ENCODE measurements at places on chromosomes 7 and 10.

- DNase-seq = no peak
Measured at GRCh38 chr7:66964411-66964810, 31.0 kb downstream of the SBDS start.

DNA sequence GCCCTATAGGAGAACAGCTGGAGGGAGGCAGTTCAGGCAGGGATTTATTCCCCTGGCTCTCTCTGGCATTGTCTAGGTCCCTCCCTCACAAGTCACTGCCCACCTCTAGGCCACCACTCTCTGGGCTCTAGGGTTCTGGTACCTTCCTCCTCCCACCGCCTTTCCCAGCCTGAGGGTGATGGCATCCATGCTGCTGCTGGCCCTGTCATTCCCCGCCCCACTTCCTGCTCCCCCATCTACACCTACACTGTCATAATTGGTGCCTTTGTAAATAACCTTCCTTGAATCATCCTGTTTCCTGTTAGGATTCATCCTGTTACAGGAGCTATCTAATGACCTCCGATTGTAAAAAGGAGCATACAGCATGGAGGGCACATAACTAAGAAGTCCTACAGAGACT, 303.3 kb upstream of the COBL start:
- no peak for DNase-seq

DNA sequence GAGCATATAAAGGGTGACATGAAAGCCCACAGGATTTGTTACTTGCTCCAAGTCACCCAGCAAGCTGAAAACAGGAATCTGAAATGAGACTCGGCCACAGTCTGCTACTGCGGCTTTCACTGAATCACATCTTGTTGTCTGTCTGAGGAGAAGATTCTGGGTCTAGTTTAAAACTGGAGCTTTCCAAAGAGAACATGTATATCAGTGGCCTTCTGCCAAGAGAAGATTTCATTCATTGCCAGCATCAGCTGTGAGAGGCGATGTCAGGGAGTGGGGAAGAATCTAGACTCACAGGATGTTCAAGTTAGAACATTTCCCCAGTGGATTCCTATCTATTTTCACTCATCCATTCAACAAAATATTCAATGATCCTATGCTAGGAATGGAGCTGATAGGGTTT, 122.8 kb downstream of the GALNT17 start:
- DNase-seq = no peak

- no peak for DNase-seq
Measured at GRCh38 chr10:105154736-105155135, 513.6 kb downstream of the SORCS3 start.

DNA sequence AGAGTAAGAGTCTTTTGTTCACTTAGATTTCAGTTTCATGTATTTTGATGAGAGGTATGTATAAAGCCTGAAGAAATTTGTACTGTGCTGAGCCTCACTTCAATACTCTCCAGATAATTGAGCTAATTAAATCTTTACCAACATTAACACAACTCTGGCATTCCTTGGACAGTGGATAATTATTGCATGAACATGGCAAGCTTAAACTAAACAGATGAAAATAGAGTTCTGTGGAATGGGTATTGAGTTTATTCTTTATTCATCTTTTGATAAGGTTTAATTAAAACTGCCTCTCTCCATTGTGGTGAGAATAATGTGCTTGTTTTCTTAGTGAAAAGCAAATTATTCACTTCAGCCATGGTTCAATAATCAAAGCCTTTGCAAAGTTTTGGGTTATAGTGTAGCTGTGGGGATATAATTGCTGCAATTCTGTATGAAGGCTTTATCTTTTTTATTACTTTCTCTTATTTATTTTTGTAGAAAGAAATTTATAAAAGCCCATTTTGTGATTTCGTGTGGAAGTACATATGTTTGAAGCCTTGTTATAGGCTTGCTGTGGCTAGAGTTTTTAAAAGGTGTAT, 126.4 kb upstream of the FZD1 start:
- DNase-seq = no peak

DNA sequence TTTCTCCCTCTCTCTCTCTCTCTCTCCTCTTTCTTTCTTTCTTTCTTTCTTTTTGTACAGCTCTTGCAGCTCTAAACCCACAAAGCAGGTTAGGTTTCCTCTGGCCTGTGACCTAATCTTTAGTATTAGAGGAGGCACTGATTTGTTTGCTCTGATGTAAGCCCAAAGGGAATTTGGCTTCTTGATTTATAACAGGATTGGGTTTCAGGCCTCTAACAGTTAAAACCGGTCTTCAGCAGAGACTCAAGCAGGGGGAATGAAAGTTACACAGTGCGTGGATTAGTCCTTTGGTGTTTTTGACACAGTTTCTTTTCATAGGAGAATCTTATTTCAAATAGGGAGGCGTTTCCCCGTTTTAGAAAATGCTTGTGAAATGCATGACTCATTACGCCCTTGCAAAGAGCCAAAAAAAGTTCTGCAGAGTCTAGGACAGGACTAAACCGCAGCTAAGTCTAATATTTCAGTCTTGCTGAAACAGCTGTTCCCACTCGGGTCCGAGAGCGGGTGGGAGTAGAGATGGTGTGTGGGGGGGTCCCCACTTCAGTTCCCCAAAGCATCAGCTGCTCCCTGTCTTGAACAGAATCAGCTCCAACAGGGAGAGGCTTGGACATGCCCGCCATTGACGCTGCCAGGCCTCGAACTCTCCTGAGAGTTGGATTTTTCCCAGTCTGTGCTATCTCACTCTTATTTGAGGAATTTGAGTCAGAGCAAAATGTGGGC, 296.5 kb upstream of the PITRM1 start:
- DNase-seq = no peak

- DNase-seq = no peak
Measured at GRCh38 chr7:77631820-77632219, 64.4 kb upstream of the RSBN1L start.

DNA sequence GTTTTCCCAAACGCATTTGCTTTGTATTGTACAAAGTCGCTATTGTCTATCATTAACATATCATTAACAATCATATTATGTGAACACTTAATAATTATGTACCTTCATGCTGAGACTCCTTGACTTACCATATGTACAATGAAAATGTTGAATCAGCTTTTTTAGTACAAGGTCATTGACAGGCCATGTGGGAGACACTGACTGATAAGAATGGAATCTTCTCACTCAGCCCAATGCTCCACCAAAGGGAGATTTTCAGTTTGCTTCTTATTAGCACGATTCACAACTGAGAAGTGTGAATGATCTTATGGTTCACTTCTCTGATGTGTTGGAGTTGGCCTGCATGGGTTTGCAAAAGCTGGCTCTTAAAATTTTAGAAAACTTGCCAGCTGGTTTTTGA, 253.5 kb upstream of the TEX47 start:
- DNase-seq = no peak

DNA sequence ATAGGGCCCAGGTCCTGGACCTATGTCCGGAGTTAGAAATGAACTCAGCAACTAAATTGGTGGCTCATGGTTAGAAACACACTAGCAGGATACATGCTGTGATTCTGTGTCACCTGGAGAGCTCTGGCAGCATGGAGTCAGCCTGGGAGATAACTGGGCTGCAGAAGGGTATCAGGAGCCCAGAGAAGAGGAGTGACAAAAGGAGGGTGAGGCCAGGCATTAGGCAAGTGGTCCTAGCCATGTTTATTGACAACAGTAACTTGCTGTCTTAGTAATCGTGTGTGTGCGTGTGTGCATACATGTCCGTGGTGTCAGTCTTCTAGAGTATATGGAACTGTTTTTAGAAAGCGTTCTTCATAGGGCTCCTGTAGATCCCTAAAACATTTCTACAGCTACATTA, 157.5 kb upstream of the PHYHIPL start:
- no peak for DNase-seq

- DNase-seq = no peak
Measured at GRCh38 chr7:70574970-70575799, 556.8 kb upstream of the GALNT17 start.

- no peak for DNase-seq
Measured at GRCh38 chr10:116270126-116270770, 2.8 kb downstream of the GFRA1 start.

- DNase-seq = no peak
Measured at GRCh38 chr10:131002031-131002861, 309.3 kb downstream of the TCERG1L start.

- DNase-seq = no peak
Measured at GRCh38 chr7:150860291-150860977, 8.1 kb downstream of the AOC1 start.

- no peak for DNase-seq
Measured at GRCh38 chr7:11748884-11749283, 83.1 kb downstream of the THSD7A start.

GRCh38 chr7:84548366-84549365, 354.1 kb upstream of the SEMA3A start:
- no peak for DNase-seq

- DNase-seq = no peak
Measured at GRCh38 chr10:110474017-110474416, 23.7 kb upstream of the DUSP5 start.

- no peak for DNase-seq
Measured at GRCh38 chr10:62794306-62794705, 10.2 kb upstream of the ADO start.

DNA sequence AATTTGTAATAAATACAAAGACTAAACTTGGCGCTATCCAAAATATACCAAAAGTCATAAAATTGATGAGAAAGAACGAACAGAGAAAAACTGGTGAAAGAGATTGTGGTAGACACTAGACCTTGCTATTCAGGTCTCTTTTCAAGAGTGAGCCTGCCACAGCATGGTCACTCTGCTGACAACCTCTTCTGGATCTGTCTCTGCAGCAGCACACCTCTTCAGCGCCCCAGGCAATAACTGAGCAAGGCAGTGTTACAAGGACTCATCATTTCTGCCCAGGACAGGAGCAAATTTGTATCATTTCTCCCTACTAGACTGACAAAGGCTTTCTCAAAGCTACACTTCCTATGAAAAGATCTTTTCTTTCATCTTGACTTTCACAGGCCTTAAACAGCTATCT, 976.0 kb downstream of the DNAJB9 start:
- DNase-seq = no peak

DNA sequence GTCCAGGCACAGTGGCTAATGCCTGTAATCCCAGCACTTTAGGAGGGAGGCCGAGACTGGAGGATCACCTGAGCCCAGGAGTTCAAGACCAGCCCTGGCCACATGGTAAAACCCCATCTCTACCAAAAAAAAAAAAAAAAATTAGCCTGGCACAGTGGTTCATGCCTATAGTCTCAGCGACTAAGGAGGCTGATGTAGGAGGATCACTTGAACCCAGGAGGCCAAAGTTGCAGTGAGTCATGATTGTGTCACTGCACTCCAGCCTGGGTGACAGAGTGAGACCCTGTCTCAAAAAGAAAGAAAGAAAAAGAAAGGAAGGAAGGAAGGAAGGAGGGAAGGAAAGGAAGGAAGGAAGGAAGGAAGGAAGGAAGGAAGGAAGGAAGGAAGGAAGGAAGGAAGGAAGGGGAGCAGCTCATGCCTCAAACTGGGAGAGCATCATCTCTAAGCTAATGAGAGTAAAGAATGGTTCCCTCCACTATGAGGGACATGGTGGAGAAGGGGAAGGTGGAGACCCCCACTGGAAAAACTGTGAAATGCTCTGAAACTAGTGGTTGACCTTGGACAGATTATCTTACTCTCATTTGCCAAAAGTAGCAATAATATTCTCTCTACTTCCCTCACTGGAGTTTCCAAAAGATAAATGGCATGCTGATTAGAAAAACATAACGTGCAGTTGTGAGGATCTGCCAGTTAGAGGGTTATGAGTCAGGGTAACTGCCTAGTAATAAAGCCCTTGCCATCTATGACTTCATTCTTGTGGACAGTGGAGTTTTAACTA, 16.8 kb downstream of the GIMAP5 start:
- no peak for DNase-seq

- no peak for DNase-seq
Measured at GRCh38 chr7:45644237-45644636, 70.1 kb downstream of the ADCY1 start.

DNA sequence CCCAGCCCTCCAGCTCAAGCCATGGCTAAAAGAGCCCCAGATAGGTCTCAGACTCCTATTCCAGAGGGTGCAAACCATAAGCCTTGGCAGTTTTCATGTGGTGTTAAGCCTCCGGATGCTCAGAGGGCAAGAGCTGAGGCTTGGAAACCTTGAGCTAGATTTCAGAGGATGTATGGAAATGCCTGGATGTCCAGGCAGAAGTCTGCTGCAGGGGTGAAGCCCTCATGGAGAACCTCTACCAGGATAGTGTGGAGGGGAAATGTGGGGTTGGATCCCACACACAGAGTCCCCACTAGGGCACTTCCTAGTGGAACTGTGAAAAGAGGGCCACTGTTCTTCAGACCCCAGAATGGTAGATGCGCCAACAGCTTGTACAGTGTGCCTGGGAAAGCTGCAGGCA, 13.2 kb upstream of the HPSE2 start:
- no peak for DNase-seq

- no peak for DNase-seq
Measured at GRCh38 chr7:157596881-157597280, 260.1 kb downstream of the DNAJB6 start.

DNA sequence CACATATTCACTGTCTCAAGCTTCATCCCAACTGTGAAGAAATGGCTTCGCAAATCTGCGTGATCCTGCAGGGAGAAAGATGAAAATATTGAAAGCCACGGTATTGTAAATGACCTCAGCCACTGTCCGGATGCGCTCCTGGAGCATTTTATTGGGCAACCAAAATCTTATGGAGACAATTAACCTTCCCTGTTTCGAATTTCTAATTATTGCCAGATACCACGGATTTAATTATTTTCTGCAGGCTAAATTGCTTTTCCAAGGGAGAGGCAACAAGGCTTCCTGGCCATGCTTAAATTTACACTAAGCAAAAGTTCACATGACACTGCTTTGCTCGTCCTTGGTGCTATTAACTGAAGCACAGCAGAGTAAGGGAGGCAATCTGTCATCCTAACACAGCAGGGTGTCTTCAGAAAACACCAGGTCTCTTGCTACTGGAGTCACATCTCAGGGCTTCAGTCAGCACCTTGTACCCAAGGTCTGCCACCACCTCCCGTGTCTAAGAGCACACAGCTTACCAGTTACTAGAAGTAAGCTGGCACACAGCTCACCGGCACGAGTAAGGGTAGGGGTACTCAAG, 162.2 kb downstream of the SFMBT2 start:
- DNase-seq = no peak

- DNase-seq = no peak
Measured at GRCh38 chr10:24678757-24679156, 44.9 kb downstream of the ARHGAP21 start.

Data from T-helper 2 cell (primary cell).